ENCODE measurements at places on chromosomes 11 and 22.

DNA sequence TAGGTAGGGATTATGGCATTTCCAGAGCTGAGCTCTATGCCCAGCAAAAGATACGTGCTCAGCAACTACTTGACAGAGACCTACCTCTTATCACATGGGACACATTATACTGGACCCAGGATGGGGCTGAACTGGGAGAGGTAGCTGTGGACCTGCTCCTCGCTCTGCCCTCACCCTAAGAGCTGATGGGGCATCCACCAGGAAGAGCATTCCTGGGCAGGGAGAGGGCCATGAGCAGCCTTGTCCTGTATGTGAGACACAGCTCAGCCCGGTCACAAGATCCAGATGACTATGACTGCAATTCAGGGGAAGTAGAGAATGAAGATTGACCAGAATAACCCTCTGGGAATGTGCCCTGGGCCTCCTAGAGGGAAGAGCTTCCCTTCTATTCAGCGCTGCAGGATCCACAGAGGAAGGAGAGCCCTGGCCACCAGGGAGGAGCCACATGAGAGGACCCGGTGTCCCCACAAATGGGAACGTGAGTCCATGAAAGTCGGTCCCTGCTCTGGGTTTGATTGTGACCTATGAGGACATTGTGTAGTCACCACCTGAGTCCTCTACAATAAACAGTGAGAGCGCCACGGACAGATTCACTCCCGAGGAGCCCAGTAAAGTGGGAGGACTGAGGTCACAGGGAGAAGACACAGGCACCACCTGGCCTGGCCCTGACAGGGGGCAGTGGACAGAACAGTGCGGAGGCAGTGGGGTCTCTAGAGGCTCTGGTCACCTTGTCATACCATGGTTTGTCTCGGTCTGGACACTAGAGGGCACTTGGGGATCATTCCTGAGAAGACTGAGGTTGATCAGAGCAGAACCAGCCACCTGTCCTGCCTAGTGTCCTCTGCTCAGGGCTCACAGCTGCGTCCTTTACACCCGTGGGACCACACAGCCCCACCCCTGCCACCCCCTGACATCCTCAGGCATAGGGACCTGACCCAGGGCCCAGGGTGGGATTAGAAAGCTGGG, 99.5 kb downstream of the ZNF280B start:
- peak; percentile 21 for DNase-seq

- DNase-seq: no peak
These were observed 35.0 kb upstream of the BMAL1 start for GRCh38 chr11:13242564-13242963.

GRCh38 chr11:116387641-116388040, 385.1 kb downstream of the BUD13 start:
- no peak for DNase-seq

GRCh38 chr11:33585586-33586209, 114.9 kb downstream of the C11orf91 start:
- no peak for DNase-seq

DNA sequence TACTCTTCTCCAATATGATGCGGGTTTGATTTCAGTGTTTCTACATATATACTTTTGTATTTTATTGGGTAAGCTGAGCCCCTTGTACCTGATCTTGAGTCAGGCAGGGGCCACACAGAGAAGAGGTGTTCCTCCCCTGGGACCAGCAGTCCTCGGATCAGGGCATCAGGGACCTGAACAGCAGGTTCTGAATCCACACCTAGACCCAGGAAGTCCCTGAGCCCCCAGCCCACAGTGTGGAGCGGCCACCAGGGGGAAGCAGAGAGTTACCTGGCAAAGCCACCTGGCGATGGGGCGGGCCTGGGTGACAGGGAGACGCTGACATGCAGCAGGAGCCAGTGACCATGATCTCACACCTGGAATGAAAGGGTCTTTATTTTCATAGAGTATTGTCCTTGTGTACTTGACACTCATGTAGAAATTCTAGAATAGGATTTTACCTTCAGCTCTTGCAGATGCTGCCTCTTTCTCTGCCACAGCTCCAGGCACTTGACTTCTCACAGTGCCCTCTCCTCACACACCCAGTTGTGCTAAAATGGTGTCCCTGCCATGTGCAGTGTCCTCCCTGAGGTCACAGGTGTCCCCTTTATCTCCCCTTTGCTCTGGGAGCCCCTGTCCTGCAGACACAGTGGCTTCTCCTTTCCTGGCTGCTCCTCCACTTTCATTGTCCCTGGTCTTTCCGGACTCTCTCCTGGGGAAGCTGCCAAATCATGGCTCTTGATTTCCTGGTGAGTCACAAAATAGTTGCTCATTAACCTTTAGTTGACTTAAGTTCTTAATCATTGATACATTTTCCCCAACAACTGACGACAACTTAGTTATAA, 48.5 kb downstream of the GGTLC2 start:
- DNase-seq: peak; percentile 33

GRCh38 chr22:41517172-41518047, 26.9 kb downstream of the POLR3H start:
- DNase-seq: peak; percentile 57

DNA sequence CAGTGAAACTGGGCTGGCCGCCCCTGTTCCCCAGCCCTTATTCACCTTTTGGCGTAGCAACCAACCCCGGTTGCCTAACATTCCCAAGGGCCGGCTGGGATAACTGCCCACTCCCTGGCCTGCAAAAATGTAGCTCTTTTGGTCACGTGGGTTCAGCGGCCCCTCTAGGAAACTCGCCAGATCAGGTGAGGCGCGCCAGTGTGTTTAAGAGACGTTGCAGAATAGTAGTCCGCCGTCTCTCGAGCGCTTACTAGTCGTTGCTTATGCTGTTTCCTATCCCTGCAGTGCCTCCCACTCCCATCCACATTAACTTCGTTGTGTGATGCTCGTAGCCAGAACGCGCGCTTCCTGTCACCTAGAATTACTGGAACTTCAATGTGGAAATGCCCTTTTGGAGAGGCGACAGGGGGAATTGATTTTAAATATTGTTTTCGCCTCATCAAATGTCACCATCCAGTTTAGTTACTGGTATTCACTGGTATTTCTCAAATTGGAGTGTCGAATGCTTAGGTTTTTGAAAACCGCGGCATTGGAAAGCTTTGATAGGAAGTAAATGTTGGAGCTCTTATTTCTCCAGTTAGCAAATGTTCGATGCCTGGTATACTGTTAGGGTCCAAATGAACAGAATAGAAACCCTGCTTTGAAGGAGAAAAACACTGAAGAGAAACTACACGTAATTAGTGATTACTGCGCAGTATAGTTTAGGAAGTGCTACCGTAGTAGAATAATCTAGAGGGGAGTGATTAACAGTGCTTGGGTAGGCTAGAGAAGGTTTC, 823 bp downstream of the CEP57 start:
- peak; percentile 44 for DNase-seq

DNA sequence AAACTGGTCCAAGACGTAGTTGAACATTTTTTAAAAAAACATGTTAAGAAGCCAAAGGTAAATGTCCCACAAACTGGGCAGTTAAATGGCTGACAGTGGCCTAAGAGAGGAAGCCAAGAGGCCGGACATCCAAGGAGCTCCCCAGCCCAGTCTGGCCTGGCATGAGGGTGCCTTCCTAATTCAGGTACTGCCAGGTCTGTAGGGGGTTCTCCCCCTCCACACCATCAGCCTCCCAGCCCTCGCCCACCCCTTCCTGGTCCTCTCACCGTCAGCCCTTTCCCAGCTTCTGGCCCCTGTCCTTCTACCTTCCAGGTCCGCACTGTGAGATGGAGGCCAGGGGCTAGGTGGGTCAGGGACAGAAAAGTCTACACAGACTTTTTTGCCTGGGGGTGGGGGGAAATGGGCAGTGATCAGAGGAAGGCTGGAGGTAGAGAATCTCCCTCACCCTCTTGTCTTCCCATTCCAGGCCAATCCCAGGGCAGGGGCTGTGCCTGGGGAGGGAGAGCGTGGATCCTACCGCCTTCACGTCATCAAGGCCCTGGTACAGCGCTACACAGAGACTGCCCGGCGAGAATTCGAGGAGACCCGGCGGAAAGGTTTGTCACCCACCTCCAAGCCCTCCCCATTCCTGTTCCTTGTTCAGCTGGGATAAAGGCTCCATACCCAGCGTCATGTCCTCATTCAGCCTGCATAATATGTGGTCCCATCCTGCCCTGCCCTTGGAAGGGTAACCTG, 6.0 kb downstream of the ART5 start:
- no peak for DNase-seq

DNA sequence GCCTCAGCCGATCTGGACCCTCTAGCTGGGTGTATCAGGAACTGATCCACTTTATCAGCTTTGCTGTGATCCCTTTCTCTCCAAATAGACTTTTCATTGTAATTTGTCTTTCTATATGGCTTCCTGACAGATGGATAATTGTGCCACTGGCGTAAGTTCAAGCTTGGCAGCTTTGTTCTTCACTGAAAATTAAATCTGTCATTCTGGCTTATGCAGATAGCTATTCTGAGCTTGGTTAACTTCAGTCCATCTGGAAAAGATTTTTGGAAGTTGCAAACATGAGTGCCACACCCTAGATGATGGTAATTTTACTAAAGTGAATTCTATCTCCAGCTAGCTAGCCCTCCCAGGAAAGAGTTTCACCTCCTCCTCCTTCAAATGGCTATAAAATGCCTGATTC, 8.1 kb downstream of the OR5A2 start:
- no peak for DNase-seq

GRCh38 chr11:79768343-79768742, 327.5 kb upstream of the TENM4 start:
- DNase-seq: no peak

- DNase-seq: peak; percentile 58
These were observed 744 bp downstream of the PACSIN3 start for GRCh38 chr11:47185305-47186075.

DNA sequence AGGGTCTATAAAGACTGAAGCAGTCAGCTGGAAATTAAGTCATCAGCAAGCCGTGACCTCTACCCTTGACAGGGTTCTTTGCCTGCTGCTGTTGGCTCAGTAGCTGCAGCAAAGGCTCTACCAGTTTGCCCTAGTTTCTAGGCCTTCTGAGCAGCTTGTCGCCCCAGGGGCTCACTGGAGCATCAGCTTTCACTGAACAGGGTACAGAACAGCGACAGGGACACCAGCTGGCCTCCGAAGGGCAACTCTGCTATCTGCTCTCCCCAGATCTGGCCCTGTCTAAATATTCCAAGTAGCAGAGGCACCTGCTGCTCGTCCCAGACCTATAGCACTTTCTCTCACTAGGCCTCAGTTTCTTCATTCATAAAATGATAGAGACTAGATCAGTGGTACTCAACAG, 42.4 kb downstream of the SMCO4 start:
- DNase-seq: no peak

Data from neuronal stem cell (in vitro differentiated cells).